ENCODE measurements at places on chromosomes 3 and 15. TPM values are rescaled to one million over a fixed set of nuclear protein-coding genes. Genes with fewer than 3 reads are reported as not detected.

Gene DPPA2
- total RNA-seq = not detected

Gene FBLN2
- total RNA-seq = 195 TPM

Gene CACNA2D2
- not detected for total RNA-seq

Gene FANCD2OS
- not detected for total RNA-seq

Gene ILDR1
- total RNA-seq = not detected

Gene UBAP1L
- 1.5 TPM for total RNA-seq

Gene CPEB1
- 42.7 TPM for total RNA-seq

Gene NR1I2
- not detected for total RNA-seq

Gene CCR9
- total RNA-seq = not detected

Gene ZPLD1
- total RNA-seq = not detected

Gene GCNT3
- 1.7 TPM for total RNA-seq

Gene FBXO40
- total RNA-seq = not detected

Gene SAXO2
- total RNA-seq = 0.44 TPM

Gene ACSBG1
- under 0.01 TPM for total RNA-seq

Gene IMPG2
- 0.33 TPM for total RNA-seq

Gene DNAH12
- under 0.01 TPM for total RNA-seq

Gene GABRA5
- total RNA-seq = not detected

Gene ALPK3
- 0.87 TPM for total RNA-seq

Gene SAMD7
- total RNA-seq = not detected

Gene AMT
- 1.2 TPM for total RNA-seq

Gene NUDT16
- total RNA-seq = 17.0 TPM

Gene AADACL2
- not detected for total RNA-seq

Gene GMNC
- total RNA-seq = under 0.01 TPM

Gene KIF15
- 1.3 TPM for total RNA-seq

Gene ECE2
- total RNA-seq = under 0.01 TPM

Gene HAPLN3
- 0.87 TPM for total RNA-seq

Gene CYP1A2
- total RNA-seq = not detected

Gene SLC22A14
- total RNA-seq = 0.15 TPM

Gene ATRIP
- 6.6 TPM for total RNA-seq

Gene SENP7
- 10.3 TPM for total RNA-seq

Gene STOML1
- total RNA-seq = 23.9 TPM

Gene GRAMD1C
- total RNA-seq = 7.1 TPM

Gene PARP3
- total RNA-seq = 30.5 TPM

Gene RBPMS2
- total RNA-seq = not detected

Gene CSPG4
- 130 TPM for total RNA-seq

Gene NAALADL2
- 19.7 TPM for total RNA-seq

Gene USP50
- total RNA-seq = 0.29 TPM

Gene RARB
- total RNA-seq = 15.5 TPM

Gene WDR82
- total RNA-seq = 66.3 TPM

Gene CASR
- total RNA-seq = not detected

Gene SEMA5B
- not detected for total RNA-seq

Gene CYP8B1
- not detected for total RNA-seq

Gene LYSMD4
- total RNA-seq = 14.8 TPM

Gene INSYN1
- 0.73 TPM for total RNA-seq

Gene ZNF148
- total RNA-seq = 38.9 TPM

Gene MAGEL2
- total RNA-seq = 0.50 TPM

Gene LRRIQ4
- total RNA-seq = not detected

Gene ZNF620
- total RNA-seq = 1.0 TPM

Gene PAK6
- total RNA-seq = under 0.01 TPM

Gene PRR20G
- not detected for total RNA-seq

Gene GOLGA8N
- 5.2 TPM for total RNA-seq

Gene PEX5L
- total RNA-seq = 2.8 TPM

Gene ROPN1
- not detected for total RNA-seq

Data from smooth muscle cell of trachea (primary cell).